ENCODE measurements at places on chromosomes 2 and 18. TPM values are rescaled to one million over a fixed set of nuclear protein-coding genes. Genes with fewer than 3 reads are reported as not detected.

KCNIP3 gene
- polyA plus RNA-seq, result 16.8 TPM

UGT1A9 gene
- polyA plus RNA-seq, result 5.2 TPM

NDUFS1 gene
- polyA plus RNA-seq, result 65.4 TPM

RNASEH1 gene
- polyA plus RNA-seq, result 17.3 TPM

IL1RL2 gene
- polyA plus RNA-seq, result 1.1 TPM

SCN3A gene
- 0.25 TPM for polyA plus RNA-seq

EIF5B gene
- 76.6 TPM for polyA plus RNA-seq

AKAIN1 gene
- polyA plus RNA-seq, result not detected

CPO gene
- polyA plus RNA-seq, result 1.2 TPM

EFHD1 gene
- polyA plus RNA-seq, result 79.4 TPM

CIB4 gene
- 0.80 TPM for polyA plus RNA-seq
